ENCODE measurements at places on chromosomes 6 and 20. TPM values are rescaled to one million over a fixed set of nuclear protein-coding genes. Genes with fewer than 3 reads are reported as not detected.

DNA sequence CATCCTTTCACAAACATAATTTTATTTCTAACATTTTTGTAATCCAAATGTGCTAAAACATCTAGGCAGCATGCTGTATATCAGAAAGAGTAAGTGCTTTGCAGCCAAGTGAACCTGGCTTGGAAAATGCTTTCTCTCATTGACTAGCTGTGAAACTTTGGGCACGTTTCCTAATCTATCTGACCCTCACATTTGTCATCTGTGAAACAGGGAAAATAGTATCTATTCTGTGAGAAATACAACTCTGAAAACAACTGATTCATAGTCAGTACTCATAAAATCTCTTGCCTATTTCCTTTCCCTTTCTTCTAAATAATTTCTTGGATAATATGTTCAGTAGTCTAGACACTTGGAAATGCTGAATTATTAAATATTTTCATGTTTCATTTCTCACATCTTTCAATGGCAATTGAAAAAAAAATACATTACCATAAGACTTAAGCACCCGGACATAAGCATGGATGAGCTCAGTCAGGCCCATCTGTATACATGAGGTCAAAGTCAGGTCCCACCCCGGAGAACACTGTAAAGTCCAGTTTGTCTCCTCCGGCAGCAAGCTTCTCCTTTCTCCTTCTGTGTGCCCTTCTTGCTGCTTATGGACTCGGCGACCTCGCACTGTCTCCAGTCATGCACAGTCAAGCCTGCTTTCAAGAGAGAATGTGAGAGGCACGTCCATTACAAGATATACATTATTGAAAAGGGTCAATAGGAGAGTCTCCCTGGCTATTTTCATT is 455.0 kb upstream of the SOX4 start:
- no peak overlapping the region for H3K4me3 ChIP-seq
- H3K4me1 ChIP-seq = no peaks in the 10 kb centered on the region
- no peak for DNase-seq
- no peaks in the 10 kb centered on the region for H3K27me3 ChIP-seq
- H3K27ac ChIP-seq = no peak overlapping the region
- H3K36me3 ChIP-seq = peaks cover 26% of the 10 kb centered on the region

RGS17 gene
- total RNA-seq = not detected

GRCh38 chr20:15866916-15867730 is 706.1 kb downstream of the KIF16B start:
- H3K27ac ChIP-seq = no peak overlapping the region
- peaks cover 6% of the 10 kb centered on the region for H3K4me1 ChIP-seq
- H3K36me3 ChIP-seq = no peaks in the 10 kb centered on the region
- H3K4me3 ChIP-seq = no peak overlapping the region
- no peaks in the 10 kb centered on the region for H3K27me3 ChIP-seq

DNA sequence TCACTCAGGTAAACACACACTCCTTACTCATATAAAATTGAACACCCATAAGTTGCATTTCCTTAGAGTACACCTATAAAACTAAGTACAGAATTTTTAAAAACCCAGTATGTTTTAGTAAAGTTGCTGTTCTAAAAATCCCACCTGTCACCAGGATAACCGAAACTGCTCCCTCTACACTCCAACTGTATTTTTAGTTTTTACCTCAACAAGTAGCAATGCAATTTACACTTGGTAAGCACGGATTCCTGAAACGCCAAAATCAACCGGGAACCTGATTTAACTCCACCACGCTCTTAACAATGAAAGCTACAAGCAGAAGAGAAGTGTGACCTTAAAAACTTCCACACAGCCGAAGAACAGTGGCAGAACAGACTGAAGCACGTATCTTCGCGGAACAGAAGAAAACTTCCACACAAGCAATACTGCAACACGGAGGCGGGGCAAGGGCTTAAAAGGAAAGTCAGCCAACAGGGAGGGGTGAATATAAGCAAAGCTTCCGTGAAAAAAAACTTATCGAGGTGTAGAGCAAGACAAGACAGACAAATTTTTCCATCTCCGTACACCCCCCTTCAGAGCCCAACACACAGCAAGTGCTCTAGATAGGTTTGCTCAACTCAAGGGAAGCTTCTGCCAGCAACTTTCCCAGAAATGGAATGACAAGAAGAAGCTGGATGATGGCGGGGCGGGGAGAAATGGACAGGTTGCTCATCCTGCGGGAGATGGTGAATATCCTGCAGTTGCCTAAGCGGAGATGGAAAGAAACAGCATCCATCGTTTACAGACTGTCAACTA is 1.4 kb downstream of the STAU1 start:
- peak overlapping the region; percentile 77 for H3K27ac ChIP-seq
- H3K27me3 ChIP-seq = peaks cover 7% of the 10 kb centered on the region
- H3K4me3 ChIP-seq = peak overlapping the region; percentile 85
- H3K4me1 ChIP-seq = peaks cover 54% of the 10 kb centered on the region

TNFRSF6B gene
- not detected for total RNA-seq

QKI gene
- 61.5 TPM for total RNA-seq

GRCh38 chr6:82954356-82954755 is 111.3 kb downstream of the UBE3D start:
- H3K27ac ChIP-seq = no peak overlapping the region
- H3K4me3 ChIP-seq = no peak overlapping the region
- peaks cover 33% of the 10 kb centered on the region for H3K36me3 ChIP-seq
- no peaks in the 10 kb centered on the region for H3K27me3 ChIP-seq
